DMS53 (cell line): ENCODE measurements at places on chromosomes 3 and 15.

DNA sequence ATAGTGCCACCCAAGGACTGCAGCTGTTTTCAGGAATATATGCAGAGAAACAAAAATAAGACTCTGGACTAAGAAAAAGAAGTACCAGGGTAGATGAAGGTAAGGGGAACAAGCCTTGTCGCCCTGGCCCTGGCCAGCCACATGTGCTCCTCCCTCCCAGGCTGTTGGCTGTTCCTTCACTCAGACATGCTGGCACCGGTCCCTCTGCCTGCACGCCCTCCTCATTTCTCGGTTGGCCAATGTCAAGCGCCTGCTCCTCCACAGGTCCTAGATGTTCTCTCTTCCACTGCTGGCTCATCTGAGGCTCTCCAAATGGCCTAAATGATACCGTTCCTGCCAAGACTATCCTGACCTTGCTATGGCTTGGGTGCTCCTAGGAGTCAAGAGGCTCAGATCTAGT lies 288.4 kb upstream of the LYSMD4 start:
- DNase-seq, result no peak

- DNase-seq, result peak; percentile 74
Observed at GRCh38 chr15:40929660-40930429, 705 bp downstream of the DLL4 start.

DNA sequence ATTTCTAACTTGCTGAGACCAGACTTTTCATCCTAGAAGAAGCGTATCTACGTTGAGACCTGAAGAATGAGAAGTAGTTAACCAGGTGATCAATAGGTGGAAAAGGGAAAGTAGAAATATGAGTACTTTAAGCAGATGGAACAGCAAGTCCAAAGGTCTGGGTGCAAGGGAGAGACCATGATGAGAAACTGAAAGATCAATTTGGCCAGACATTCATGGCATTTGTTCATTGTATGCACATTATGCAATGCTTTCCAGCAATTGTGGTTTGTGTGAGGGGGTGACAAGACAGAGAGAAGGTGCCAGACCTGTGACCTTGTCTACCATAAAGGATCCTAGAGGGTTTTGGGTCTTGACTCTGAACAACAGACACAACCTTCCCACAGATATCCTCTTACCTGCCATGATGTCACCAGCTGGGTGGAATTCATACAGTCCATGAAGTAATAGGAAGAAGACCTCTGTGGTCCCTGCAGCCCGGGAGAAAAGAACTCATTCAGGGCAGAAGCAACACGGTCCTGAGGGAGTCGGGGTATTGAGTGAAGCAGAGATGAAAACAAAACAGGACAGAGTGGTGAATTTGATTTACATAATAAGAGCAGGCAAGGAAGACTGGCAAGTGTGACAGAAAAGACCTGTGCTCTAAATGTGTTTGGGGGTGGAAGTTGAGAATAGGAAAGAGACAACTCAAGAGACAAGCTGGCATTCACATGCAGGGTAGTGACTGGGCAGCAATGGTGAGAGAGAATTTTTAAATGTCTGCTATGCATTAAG lies 63.4 kb upstream of the PSMD6 start:
- no peak for DNase-seq

GRCh38 chr3:185988080-185988815 lies 50.4 kb upstream of the TRA2B start:
- DNase-seq, result no peak

DNA sequence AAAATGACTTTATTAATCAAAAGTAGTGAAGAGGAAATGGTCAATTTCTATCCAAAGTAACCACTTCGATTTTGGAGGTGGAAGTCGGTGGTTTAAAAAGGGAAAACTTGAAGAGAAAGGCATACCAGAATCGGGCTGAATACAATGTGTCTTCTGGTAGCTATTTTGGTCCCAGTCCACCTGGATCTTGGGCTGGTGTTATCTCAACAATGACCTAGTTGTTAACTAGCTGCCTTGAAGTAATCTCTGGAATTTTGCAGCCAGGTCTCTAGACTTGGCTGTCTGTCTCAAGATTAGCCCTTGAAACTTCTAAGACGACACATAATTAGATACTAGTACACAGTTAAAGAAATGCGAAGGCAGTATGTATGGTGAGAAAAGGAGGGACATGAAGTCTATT lies 409.8 kb downstream of the GRM7 start:
- no peak for DNase-seq

DNA sequence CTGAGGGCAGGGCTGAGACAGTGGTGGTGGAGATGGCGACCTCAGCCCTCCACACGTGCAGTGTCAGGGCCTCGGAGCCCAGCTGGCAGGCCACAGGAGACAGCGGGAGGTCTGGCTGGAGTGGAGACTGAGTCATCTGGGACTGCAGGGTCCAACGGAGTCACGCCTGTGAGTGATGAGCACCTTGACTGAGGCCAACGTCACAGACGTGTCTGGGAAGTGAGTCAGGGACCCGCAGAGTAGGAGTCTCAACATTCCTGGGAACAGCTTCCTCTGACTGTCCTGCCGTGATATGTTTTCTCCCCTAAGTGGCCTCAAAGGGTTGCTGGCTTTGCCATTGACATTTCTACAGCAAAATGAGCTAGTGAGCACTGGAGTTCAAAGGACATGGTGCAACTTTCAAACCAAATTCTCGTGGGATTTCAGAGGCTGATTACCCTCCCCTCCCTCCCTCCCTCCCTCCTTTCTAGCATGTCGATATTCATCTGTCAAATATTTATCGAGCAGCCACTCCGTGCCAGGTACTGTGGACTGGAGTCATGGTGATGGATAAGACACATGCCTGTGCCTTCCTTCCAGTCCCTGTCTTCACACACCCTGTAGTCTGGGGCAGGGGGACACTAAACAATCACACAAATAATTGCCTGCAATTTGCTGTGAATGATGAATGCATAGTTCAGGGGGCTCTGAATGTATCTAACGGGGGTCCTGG lies 53.3 kb upstream of the AMOTL2 start:
- DNase-seq, result peak; percentile 62

DNA sequence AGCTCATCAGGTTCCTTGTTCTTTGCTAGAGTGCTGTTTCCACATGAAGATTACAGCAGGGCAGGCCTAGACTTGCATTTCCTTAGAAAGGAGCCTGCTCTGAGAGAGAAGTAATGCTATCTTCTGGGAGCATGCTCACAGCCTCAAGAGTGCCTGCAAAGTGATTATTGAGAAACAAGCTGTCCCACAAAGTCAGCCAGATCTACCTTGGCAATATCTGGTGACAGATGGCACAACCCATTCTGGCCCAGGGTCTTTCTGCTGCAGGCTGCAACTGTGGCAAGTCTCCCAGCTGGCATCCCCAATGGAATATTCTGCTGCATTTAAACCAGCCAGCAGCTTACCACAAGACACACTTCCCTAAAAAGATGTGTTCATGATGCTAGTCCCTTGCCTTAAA lies 29.3 kb downstream of the MTMR10 start:
- no peak for DNase-seq

DNA sequence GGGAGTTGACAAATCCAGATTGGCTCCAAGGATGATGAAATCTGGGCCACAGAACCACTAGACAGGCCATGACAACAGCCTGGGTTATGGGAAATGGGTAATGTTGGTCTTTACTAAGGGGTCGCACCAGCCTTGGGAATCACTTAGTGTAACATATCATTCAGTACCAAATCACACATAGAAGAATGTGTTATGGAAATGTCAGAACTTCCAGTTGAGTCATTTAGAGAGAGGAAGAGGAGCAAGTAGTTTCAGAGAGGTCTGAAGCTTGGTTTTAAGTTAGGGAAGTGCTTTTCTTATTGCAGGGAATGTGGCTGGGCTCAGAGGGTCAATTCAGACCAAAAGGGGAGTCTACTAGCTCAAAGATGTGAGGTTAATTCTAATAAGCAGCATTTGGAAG lies 241.6 kb upstream of the ZPLD1 start:
- DNase-seq, result no peak
